Jurkat, Clone E6-1 (cell line): ENCODE measurements at places on chromosomes 11 and 22.

GRCh38 chr11:112087212-112087611, 539 bp downstream of the SDHD start:
- DNase-seq = no peak

GRCh38 chr11:107924306-107924705, 3.9 kb upstream of the RAB39A start:
- DNase-seq = no peak

- DNase-seq = no peak
Observed at GRCh38 chr11:8386134-8386864, 122.6 kb upstream of the LMO1 start.

DNA sequence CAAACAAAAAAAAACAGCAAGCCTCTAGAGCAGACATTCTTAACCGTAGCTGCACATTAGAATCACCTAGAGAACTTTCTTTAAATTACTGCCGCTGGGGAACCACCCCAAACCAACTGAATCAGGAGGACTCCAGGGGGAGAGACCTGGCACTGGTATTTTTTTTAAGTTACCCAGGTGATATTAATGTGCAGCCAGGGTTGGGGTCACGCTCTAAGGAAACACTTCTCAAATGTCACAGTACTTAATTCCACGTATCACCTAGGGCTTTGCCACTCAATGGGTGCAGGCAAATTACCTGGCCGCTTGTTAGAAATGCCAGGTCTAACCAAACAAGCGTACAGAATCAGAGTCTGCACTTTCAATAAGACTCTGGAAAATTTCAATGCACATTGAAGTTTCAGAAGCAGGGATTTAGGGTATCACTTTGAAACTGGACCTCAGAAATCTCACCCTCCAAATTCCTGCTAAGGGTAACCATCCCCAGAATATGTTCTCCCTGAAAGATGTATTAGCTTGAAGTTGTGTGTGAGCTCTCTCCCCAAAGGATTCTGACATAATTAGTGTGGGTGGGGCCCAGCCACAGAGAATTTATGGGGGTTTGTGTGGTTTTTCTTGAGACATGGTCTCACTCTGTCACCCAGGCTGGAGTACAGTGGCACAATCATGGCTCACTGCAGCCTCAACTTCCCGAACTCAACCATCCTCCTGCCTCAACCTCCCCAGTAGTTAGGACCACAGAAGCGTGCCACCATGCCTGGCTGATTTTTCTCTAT, 12.7 kb upstream of the ISX start:
- DNase-seq = no peak

GRCh38 chr22:19974935-19975706, 33.5 kb upstream of the TXNRD2 start:
- peak; percentile 36 for DNase-seq

- no peak for DNase-seq
Observed at GRCh38 chr22:43826142-43827002, 14.3 kb upstream of the EFCAB6 start.

- peak; percentile 80 for DNase-seq
Observed at GRCh38 chr11:66371627-66372415, at the start of gene SLC29A2. Gene SLC29A2, minus strand, starts transcription at chr11:66371760. Its CDS starts 169 bp downstream, at chr11:66371591.

DNA sequence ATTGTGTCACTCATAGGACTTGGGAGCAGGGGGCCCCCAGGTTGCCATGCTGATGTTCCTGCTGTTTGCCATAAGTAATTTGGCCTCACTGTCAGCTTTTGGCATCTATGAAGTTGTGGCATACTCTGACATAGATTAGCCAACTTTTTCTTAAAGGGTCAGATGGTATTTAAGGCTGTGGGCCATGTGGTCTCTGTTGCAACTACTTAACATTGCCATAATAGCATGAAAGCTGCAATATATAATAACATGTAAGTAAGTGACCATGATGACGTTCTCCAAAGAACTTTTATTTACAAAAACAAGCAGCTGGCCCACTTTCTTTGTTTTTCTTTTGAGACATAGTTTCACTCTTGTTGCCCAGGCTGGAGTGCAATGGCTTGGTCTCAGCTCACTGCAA, 2.2 kb upstream of the TMEM216 start:
- DNase-seq = no peak

DNA sequence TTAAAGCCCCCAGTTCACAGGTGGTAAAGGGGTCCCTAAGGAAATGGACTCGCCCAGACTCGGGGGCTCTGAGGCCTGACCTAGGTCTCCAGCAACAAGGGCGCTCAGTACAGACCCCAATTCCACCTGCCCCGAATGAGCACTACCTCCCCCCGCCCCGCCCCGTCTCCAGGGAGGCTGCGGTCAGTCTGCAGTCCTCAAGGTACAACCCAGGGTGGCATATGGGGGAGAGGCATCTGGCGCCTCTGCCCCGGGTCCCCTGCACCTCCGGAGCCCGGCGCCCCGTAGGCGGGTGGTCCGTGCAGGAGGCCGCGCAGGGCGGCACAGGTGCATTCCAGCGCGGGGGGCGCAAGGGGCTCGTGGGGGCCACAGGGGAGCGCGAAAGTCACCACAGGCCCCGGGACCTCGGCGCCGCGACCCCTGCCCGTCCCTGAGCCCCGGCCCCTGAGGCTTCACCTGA, 361 bp downstream of the CTSD start:
- DNase-seq = no peak

DNA sequence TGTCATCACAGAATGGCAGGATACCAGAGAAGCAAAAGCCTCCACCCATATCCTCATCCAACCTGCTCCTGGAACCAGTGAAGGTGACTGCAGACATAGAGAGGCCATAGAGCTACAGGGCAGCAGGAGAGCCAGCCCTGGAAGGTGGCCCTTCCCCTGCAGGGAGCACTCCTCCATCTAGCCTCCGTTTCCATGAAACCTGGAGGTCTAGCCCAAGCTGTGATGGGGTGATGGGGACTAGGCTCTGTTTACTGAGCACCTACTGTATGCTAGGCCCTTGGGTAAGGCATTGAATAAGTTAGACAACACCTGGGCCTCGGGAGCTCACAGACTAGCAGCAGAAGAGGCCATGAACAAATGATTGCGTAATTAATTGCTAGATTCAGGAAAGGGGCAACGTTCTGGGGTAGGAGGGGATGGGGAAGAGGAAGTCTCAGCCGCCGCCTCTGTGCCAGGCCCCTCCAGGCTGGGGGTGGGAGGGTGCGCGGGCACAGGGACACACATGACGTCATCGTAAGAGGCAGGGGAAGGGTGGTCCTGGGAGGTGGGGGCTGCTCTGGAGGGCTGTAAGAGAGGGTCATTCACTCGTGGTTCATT, 784 bp upstream of the SYNGR1 start:
- DNase-seq = no peak

DNA sequence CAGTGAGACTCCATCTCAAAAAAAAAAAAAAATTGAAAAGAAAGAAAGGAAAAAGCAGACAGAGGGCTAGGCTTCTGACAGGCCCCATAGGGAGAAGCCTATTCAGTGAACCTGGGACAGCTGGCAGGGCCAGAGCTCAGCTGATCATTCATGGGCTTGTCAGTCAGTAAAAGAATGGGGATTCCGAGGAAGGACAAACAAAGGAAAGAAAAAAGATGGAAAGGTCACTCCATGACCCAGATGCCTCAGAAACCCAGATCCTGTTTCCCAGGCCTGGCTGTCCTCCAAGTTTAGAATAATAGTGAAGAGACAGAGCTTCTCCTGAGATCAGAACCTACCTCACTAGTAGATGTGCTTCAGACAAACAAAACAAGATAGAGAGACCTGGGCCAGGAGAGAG, 34.3 kb upstream of the ASPHD2 start:
- DNase-seq = no peak

- DNase-seq = no peak
Observed at GRCh38 chr11:96338910-96339705, 3.9 kb downstream of the MAML2 start.

DNA sequence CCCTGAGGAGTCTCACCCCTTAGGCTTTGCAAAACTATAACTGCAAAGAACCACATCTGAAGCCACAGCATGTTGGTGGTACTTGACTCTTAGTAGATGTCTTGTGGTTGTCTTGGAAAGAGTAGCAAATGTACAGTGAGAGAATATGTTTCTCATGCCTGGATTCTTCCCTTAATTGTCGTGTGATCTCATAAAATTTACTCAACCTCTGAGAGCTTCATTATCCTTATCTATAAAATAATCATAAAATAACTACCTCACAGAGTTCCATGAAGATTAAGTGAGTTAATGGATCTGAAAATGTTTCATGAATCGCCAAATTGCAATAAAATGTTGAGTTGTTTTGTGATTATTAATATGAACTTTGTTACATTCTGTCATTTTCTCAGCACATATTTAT, 491.5 kb downstream of the METTL15 start:
- no peak for DNase-seq

DNA sequence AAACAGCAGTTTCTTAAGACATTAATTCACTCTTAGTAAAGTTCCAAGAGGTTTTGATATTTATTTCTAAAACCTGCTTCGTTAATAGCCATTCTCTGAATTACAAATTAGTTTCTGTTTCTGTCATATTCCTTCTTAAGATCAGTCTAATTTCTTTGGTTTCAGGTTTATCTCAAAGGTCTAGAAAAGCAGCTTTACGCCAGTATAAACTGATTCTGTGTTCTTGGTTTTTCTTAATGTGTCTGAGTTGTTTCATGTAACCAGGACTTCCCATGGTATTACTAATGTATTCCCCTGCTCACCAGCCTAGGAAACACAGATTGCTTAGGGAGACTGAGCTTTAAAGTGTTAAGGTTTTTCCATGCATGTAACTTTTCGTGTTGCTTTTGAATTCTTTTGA, 6.8 kb upstream of the ACY3 start:
- DNase-seq = no peak

- no peak for DNase-seq
Observed at GRCh38 chr11:726278-727220, 20.5 kb downstream of the EPS8L2 start.
